GM10248 (cell line): ENCODE measurements at places on chromosomes 11 and 22.
A peak's percentile ranks its signal among the peaks of the same experiment; 100 is the strongest.

GRCh38 chr11:1659506-1659905, 29.9 kb downstream of the KRTAP5-5 start:
- no peak for DNase-seq

DNA sequence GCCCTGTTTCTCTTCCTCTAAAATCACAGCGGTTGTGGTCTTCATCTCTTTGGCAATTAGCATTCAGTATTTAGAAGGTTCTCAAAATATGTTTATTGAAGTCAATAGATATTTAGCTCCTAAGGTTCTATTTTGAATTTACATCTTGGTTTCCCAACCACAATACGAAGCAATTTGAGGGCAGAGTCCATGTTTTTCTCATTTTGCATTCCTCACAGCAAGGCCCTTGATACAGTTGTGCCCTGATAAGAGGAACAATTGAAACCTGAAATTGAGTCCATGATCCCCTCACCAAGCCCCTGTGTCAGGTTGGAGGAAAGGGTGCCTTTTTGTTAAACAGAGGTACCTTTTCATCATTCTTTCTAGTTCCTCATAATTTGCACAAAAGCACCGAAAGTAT, 131.5 kb downstream of the CCDC81 start:
- no peak for DNase-seq

GRCh38 chr11:62726156-62726914, 922 bp downstream of the HNRNPUL2 start:
- no peak for DNase-seq

- no peak for DNase-seq
These were observed 33.5 kb upstream of the FCHSD2 start for GRCh38 chr11:73175551-73176144.

DNA sequence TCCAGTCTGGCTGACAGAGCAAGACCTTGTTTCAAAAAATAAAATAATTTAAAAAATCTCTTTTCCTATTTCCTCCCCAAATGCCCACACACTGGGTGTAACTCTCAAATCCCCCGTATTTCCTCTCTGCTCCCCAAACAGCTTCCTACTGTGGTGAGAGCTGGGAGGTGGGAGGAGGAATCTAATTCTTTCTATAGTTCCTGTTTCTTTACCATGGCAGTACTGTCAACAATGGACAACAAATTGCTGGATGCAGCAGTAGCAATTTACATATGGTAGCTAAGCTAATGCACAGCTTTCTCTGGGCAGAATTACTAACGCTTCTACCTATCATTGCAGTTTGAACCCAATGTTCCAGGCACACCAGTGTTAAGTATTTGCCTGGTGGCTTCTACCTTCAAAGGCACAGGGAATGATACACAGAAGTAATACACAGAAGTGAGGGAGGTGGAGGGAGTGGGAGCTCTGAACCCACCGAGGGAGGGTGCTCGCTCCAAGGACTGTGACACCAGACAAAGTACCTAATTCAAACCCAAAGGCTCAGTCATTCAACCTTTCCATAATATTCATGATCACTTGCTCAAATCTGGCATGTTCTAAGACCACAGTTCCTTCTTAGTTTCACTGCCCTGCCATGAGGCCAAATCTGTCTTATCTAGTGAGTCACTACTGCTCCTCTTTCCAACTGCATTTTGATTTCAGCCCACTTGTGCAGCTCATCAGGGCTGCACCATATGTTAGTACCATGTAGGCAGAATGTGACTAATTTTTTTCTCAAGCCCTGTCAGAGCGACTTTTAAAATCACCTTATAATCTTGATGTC, 37.9 kb downstream of the CELF1 start:
- DNase-seq: no peak

DNA sequence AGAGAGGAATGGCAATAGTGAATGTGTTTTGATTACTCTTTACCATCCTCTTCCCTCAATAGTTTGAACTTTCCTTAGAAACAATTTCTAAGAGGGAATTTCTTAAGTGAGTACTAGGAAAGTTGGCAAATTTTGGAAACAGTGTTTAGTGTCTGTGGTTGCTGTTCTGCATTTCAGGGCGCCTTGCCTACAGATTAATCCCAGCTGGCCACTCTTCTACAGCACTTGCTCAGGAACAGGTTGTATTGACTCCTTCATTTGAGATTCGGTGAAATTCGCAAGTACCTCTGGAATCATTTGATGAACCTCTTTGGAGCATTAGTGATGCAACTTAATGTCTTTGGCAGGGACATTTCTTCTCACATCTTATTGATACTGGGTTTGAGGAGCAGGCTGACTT, 28.3 kb downstream of the JAM3 start:
- no peak for DNase-seq

GRCh38 chr22:48941903-48942575, 885.6 kb downstream of the BRD1 start:
- DNase-seq: peak; percentile 5
